Muscle of leg (tissue), 16 donors: ENCODE measurements at places on chromosomes 2 and 18. TPM values are rescaled to one million over a fixed set of nuclear protein-coding genes. Genes with fewer than 3 reads are reported as not detected.

DNA sequence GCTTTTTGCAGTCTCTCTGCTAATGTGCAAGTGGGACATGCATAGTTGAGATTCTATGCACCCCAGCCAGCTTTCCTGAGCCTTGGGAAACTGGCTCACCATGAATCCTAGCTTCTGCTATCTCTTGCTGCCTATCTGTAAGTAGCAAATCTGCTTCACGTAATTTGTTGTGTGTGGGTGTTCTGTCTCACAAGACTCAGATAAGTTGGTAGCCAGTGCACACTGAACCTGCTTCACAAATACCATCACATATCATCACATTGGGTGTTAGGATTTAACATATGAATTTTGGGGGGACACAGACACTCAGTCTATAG is 13.9 kb upstream of the VRK2 start:
- no peak for DNase-seq

- DNase-seq, result no peak
Observed at GRCh38 chr2:134445985-134446382, 192.1 kb downstream of the MGAT5 start.

- DNase-seq, result peak; percentile 46
Observed at GRCh38 chr2:70084973-70085710, 2.1 kb upstream of the PCBP1 start.

The ANKRD36 gene
- total RNA-seq, result 38.0 TPM

DNA sequence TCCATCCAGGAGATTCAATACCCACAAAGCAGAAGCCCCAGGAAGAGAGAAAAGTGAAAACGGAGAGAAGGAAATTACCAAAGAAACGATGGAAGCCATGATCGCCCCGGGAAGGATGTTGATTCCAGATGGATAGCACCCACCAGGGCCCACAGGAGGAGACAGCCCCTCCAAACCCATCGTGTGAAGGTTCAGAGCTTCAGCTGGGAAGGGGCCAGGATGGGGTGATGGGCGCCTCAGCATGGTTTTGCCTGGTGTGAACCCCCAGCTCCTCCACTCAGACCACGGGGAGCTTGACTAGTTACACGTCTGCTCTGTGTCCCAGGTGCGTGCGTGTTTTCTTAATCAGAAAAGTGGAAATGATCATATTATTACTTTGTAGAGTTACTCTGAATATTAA is 264.5 kb downstream of the EIPR1 start:
- DNase-seq, result no peak

The EFHD1 gene
- total RNA-seq, result 7.0 TPM

DNA sequence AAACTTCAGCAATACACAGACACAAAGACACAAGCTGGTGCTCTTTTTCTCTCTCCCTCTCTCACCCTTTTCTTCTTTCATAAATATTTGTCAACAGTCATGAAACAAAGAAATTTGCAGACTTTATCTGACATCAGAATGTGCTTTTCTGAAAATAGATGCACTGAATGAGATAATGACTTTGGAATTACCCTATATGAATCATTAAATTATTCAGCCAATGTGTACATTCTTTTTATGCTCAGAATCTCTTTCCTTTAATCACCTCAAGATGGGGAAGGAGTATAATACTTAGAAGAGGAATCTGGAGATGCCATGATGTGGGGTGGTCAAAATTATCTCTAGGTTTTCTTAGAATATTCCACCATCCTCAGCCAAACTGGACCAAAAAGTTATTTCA is 289.9 kb downstream of the LRRTM1 start:
- no peak for DNase-seq

The EVX2 gene
- 0.18 TPM for total RNA-seq

The PRLH gene
- not detected for total RNA-seq

- peak; percentile 50 for DNase-seq
Observed at GRCh38 chr2:226440127-226440918, 359.3 kb downstream of the IRS1 start.

GRCh38 chr2:3598912-3599854 is 4.3 kb downstream of the COLEC11 start:
- no peak for DNase-seq

DNA sequence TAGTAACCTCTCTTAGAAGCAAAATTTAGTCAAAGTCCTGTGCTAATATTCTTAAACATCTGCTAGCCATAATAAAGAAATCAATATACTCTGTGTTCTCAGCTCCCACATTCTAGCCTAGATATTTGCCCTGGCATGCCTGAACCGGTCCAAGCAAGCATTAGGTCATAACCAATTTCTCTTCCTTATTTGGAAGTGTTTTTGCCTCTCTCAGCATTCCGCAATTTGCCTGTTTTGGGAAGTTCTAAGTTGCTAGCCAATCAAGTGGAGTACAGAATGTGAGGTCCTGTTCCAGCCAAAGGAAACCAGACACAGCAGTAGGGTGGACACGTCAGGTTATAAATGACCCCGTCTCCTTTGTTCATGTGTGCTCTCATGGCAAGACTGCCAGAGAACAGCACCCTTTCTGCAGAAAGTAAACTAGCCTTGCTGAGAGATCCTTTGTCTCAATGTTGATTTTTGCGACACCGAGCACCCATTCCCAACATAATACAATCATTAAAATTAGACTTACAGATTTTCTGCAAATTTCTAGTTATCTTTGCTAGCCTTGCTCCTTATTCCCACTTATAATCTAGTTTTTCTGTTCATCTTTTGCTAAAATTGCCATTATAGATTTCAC is 13.0 kb upstream of the SULT1C4 start:
- DNase-seq, result no peak

GRCh38 chr2:230205034-230205433 is 14.8 kb downstream of the SP110 start:
- DNase-seq, result no peak

DNA sequence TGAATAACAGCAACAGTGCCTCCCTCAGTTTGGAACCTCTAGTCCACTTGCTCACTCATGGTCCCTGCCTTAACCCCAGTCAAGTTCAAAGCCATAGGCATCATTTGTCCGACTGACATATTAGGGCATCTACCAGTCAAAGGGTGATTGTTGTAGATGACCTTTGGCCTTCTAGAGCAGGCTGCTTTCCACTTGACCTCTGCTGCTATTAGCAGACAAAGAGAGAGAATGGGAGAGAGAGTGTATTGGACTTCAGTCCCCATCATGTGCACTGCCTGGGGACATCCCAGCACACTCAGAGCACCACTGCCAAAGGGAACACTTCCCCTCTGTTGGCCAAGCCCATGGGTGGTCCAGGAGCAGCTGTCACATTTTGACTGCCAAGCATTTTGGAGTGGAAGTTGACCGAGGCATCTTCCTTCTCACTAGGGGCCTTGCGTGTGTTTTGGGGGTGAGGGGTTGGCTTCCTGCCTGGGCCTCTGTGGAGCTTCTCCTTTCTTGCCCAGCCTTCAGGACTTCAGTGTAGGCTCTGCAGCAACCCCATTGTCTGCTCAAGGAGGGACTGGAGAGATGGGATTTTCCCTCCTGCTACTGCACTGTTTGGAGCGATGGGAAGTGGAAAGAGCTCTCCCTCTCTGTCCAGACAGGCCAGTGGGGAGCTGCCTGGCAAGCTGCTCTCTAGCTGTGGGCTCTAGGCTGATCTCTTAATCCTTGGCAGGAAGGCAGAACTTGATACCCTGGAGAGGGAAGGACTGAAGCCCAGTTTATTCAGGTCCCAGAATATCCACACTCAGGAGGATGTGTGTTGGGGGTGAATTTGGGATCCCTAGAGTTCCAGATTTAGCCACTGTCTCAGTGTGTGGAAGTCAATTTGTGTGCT is 68.1 kb downstream of the TMEM247 start:
- peak; percentile 90 for DNase-seq

- peak; percentile 80 for DNase-seq
Observed at GRCh38 chr2:128301501-128301966, 17.1 kb downstream of the HS6ST1 start.

DNA sequence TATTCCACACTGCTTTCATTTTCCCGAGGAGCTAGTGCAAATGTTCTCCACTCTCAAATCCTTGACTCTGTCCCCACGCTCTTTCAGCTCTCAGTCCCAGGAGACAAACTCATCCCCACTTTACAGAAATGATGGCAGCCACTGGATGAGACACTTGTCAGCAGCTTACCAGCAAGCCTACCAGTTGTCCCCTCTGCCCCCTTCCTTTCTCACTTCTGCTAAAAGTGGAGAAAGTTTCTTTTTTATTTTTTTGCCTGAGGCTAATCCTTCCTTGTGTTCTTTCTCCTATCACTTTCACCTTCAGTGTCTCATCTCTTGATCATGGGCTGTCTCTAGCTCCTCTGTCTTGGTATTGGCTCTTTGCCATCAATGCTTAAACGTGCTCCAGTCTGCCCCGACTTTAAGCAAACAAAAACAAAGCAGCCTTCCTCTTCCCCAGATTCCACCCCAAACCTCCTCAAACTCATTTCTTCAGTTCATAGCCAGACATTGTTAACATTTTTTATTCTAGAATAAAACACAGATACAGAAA is 64.5 kb downstream of the TTC32 start:
- no peak for DNase-seq

The DCDC2C gene
- total RNA-seq, result 0.18 TPM

The GBX2 gene
- total RNA-seq, result not detected

The SEC11C gene
- 10.8 TPM for total RNA-seq

DNA sequence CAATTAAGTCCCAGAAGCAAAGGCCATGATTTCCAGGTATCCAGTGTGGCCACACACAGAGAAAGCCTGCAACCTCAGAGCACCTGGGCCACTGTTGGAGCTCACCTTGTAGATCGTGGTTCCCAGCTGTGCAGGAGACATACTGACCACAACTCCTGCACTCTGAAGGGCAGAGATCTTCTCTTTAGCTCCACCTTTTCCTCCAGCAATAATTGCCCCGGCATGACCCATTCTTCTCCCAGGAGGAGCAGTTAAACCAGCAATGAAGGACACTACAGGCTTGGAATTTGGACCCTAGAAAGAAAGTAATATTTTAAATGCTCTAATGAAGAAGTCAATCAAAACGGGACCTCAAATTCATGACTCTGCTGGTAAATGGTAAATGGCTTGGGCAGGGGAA is 33.8 kb downstream of the SUCLG1 start:
- DNase-seq, result no peak

- DNase-seq, result peak; percentile 96
Observed at GRCh38 chr18:67359873-67360838, 156.4 kb downstream of the DSEL start.

DNA sequence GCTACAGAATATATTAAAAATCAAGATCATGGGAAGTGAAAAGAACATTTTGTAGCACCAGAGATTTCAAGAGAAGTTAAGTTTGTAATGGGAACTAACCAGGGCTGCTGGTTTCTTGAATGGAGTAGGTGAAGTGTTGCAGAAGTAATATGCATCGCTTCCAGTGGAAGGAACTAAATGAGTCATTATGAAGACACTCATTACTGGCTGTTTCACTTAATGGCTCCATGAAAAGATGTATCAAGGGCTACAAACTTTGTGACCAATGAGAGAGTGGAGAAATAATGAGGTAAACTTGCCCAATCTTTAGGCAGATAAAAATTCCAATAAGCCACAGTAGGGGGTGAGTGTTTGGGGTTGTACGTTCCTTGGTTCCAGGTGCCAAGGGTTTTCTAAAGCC is 380.4 kb upstream of the POU3F3 start:
- DNase-seq, result no peak

GRCh38 chr2:85669549-85669948 is 1.6 kb upstream of the SFTPB start:
- DNase-seq, result no peak

GRCh38 chr18:36264283-36264682 is 33.2 kb upstream of the FHOD3 start:
- no peak for DNase-seq

DNA sequence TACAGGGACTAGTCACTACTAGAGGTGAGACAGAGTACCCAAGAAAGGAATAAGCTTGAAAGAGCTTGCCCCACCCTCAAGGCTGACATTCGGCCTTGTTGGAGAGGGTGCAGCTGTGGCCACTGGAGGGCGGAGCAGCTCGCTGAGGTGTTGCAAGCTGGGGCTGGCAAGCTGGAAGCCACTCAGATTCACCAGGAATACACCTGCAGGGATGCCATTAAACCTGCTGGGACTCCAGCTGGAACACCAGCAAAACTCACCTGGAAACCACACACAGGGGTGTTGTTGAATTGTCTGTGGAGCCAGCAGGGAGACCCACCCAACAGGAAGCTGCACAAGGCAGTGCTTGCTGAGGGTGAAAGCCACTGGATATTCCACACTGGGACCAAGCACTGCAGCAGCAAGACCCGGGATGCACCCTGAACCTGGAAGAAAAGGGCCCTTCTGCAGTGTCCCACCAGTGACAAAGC is 26.1 kb downstream of the KCTD18 start:
- DNase-seq, result no peak

DNA sequence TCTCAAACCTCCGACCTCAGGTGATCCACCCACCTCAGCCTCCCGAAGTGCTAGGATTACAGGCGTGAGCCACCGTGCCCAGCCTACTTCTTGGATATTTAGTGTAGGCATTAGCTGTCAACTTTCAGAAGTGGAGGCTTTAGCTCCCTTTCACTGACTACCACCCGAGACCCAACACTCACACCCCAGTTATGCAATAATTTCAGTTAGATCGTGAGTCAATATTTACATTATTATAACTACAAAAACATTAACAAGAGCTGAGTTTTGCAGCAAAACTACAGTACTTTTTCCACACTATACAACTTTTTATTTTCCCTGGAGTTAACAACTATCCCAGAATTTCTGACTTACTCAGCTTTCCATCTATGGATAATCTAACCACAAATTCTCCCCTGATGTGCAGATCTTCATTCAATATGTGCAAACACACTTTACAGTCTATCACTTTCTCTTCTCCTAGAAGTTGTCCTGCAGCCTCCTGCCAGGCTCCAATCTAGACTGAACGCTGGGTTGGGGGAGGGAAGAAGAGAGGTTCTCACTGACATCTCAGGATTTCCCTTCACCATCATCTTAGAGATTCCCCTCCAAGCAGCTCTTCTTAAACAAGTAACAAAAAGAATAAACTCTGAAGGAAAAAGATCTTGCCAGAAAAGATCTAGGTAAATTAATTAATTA is 10.1 kb downstream of the TBC1D8 start:
- DNase-seq, result no peak

DNA sequence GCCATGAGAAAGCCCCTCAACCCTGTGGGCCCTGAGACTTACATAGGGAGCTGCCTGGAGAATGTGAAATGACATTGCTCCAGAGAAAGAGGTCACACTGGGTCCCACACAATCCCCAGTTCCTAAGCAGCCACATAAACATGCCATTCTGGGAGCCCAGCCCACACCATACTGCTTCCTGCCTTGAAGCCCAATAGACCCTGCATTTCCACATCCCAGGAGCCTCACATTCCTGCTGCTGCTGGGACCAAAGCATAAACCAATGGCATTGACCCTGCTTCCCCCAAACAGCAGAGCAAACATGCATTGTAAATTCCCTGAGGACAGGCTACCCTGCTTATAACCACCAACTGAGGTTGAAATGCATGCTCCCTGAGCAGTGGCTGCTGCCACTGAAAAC is 1117.6 kb upstream of the SLC39A10 start:
- no peak for DNase-seq

GRCh38 chr2:145638675-145639074 is 1118.8 kb upstream of the ZEB2 start:
- peak; percentile 9 for DNase-seq
